LoVo (cell line): ENCODE measurements at places on chromosomes 16 and 17.

GRCh38 chr16:379183-379960 is 2.4 kb downstream of the PGAP6 start:
- no peak for DNase-seq

GRCh38 chr16:84514874-84515835 is 10.7 kb upstream of the MEAK7 start:
- no peak for DNase-seq

- no peak for DNase-seq
Observed at GRCh38 chr17:5675625-5676421, 91.5 kb upstream of the NLRP1 start.

GRCh38 chr17:74987909-74988711 is 678 bp downstream of the CDR2L start:
- DNase-seq: peak; percentile 47

GRCh38 chr16:84614623-84614967 is 3.3 kb downstream of the COTL1 start:
- no peak for DNase-seq
